ENCODE measurements at places on chromosomes 1 and 21.

DNA sequence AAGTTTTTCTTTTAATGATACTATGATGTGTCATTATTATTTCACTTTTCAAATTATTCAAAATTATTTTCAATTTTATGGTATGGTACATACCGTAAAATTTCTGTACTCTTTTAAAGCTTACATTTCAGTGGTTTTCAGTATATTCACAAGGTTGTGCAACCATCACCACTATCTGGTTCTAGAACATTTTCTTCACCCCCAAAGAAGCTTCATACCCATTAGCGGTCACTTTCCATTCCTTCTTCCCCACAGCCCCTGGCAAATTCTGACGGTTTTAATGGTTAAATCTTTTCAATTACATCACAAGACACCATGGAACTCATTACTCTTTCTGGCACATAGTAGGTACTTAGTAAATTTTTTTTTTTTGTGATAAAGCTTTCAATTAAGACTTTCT lies 22.8 kb upstream of the ATP5PO start:
- DNase-seq = no peak

DNA sequence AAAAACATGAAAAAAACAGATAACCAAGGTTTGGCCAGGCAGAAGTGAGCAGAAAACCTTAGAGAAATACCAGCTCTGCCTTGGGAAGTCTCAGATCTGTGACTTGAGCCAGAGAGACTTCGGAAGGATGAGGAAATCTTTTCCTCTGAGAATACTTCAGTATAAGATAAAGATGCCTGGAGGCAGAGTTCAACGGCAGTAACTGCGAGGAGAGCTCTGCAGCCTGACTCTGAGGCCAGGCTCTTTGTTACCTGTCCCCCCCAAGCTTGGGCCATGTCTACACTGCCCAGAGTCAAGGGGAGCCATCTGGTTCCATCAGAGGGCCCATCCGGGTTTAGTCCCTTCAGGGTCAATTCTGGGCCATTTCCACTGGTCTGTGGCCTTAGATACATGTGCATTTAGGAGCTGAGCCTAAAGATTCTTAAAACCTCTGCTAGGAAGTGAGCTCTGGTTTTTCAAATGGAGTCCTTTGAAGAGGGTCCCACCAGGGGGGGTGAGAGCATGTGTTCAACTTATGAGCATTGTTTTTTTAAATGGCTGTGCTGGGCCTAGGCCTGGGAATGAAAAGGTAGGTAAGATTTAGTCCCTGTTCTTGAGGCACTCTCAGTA lies 8.7 kb downstream of the KIRREL1 start:
- DNase-seq = peak; percentile 53

GRCh38 chr1:204114606-204115005 lies 37.2 kb downstream of the ETNK2 start:
- DNase-seq = no peak

- DNase-seq = no peak
These were observed 49.5 kb upstream of the TENT5C start for GRCh38 chr1:117556341-117556740.

DNA sequence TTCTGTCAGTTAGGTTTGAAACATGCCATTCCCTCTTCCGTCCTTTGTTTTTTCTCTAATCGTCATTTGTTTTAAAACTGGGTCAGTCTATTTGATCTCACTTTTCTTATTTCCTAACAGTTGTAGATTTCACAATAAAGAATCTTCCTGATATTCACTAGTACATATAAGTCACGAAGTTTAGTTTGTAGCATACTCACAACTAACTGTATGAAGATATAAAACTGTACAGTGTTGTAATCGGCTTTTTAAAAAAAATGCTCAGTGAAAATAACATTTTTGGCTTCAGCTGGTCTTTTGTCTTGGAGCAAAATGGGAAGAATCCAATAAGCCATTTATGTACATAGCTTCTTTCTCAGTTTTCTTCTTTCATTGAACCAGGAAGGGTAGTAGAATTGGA lies 78.3 kb downstream of the NCAM2 start:
- DNase-seq = peak; percentile 36

DNA sequence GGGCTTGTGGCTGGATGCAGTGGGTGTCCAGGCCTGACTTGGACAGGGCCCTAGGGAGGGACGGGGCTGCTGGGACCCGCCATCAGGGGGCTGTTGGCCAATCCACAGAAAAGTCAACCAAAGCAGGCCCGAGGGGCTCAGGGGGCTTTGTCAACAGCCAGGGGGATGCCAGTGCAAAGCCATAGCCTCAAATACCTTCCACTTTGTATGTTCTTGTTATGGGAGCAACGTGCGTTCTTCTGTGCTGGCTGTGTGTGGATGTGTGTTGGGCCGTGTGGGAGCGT lies 35.4 kb upstream of the ARF1 start:
- DNase-seq = no peak

GRCh38 chr1:206979379-206980043 lies 9.3 kb upstream of the FCAMR start:
- peak; percentile 9 for DNase-seq

GRCh38 chr1:72227667-72228066 lies 54.7 kb downstream of the NEGR1 start:
- DNase-seq = no peak

- peak; percentile 46 for DNase-seq
These were observed 21.8 kb downstream of the LPAR3 start for GRCh38 chr1:84871181-84871580.

DNA sequence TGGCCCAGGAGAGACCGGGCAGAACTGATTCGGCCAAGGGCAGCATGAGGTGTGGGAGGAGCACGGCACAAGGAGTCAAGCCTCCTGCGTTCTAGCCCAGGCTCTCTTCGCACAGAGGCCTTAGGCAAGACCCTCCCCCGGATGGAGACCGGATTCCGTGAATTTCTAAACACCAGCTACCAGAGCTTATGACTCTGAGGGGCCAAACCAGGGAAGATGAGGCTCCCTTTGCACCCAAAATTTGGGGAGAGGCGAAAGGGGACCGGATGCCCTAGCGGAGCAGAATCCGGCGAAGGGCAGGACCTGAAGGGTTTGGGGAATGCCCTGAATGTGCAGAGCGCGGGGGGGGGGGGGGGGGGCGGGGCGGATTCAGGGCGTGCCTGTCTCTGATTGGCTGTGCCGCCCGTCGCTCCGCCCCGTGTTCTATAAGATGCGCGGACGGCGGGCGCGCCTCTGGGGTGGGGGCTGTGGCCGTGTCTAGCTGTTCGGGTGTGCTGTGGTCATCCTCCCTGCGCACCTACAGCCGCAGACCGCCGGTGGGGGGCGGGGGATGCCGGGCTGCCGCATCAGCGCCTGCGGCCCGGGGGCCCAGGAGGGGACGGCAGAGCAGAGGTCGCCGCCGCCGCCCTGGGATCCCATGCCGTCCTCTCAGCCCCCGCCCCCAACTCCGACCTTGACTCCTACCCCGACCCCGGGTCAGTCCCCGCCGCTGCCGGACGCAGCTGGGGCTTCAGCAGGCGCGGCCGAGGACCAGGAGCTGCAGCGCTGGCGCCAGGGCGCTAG lies at the start of gene TRNP1:
Gene TRNP1, plus strand, starts transcription at position 456 of the 783 bp plus-strand sequence. Its CDS starts 95 bp downstream, at position 551.
- DNase-seq = peak; percentile 86
